NCI-H2171 treated with DMSO at 0.1 percent for 48 hours (cell line): ENCODE measurements at places on chromosomes 7 and 10.
A peak's percentile ranks its signal among the peaks of the same experiment; 100 is the strongest.

GRCh38 chr7:98133621-98134303 is 27.1 kb downstream of the LMTK2 start:
- DNase-seq = no peak

GRCh38 chr7:112202816-112203215 is 3.4 kb downstream of the DOCK4 start:
- peak; percentile 41 for DNase-seq

- DNase-seq = no peak
Measured at GRCh38 chr7:80335511-80336231, 176.2 kb downstream of the GNAT3 start.

- peak; percentile 15 for DNase-seq
Measured at GRCh38 chr10:43407148-43407575, 1.8 kb downstream of the HNRNPF start.

- no peak for DNase-seq
Measured at GRCh38 chr7:96995406-96996110, 9.8 kb upstream of the DLX6 start.

DNA sequence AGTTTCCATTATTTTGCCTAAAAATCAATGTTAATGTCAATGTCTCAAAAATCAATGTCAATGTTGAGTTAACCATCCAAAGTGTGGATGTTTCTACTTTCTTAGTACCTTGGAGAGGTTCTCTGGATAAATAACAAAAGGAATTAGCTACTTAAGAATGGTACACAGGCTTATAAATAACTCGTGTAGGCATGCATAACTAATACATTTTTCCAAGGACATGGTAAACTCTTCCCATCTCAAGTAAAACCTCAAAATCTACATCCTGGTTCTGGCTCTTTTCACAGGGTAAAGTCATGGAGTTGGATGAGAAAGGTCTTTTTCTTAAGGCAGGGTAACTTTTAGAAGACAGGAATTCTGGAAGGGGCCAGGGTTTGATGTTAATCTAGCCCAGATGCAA is 59.9 kb downstream of the CAV1 start:
- DNase-seq = no peak

GRCh38 chr7:131769241-131769640 is 212.8 kb upstream of the PODXL start:
- no peak for DNase-seq

GRCh38 chr7:103499976-103500375 is 54.0 kb upstream of the SLC26A5 start:
- no peak for DNase-seq

DNA sequence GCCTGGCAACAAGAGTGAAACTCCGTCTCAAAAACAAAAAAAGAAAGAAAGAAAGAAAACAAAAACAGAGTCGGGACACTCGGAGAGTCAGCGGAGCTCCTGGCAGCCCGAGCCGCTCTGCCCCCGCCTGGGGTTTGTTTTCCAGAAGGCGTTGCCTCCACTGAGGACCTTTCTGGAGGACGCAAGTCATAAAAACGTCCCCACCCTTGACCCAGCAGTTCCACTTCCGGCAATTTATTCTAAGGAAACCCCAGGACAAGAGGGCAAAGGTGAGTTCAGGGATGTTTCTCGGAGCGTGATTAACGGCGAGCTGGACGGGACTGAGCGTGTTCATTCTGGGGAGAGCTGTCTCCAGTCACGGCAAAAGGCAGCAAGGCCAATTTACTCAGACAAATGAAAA is 27.0 kb upstream of the SUN1 start:
- no peak for DNase-seq

- no peak for DNase-seq
Measured at GRCh38 chr10:58963101-58963534, 213.3 kb upstream of the PHYHIPL start.

DNA sequence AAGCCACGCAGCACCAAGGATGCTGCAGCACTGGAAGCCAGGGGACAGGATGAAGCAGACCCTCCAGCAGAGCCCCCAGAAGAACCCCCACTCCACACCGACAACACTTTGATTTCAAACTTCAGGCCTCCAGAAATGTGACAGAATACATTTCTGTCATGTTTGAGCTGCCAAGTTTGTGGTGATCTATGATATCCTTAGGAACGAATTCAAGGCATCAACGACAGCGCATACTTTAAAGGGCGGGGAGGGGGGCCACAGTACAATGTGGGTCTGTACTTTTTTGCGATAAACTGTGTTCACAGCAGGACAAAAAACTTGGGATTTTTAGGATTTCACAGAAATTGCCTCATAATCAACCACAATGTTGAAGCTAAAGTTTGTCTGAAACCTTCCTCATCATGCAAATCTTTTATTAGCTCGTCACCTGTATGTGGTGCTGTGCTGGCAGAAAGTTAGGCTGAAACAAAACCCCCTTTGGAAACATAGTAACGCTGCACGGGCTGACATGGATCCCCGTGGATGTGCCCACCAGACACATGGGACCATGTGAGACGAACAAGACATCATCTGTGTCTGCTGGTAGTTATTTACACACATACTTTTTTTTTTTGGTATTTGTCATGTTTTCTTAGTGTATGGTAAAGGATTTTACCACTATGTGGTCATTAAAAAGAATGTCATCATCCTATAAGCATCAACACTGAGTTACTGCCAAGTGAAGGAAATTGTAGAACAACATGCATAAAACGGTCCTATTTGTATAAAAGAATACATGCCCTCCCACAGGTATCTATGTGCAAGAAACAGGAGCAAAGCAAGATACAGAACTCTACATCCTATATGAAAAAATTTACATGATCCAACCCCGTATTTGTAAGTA is 113.3 kb upstream of the AFAP1L2 start:
- no peak for DNase-seq

GRCh38 chr10:35232527-35232926 is 103.8 kb upstream of the CCNY start:
- peak; percentile 13 for DNase-seq

- DNase-seq = no peak
Measured at GRCh38 chr7:157521752-157522151, 184.9 kb downstream of the DNAJB6 start.

GRCh38 chr10:16943295-16944285 is 126.4 kb upstream of the RSU1 start:
- no peak for DNase-seq

DNA sequence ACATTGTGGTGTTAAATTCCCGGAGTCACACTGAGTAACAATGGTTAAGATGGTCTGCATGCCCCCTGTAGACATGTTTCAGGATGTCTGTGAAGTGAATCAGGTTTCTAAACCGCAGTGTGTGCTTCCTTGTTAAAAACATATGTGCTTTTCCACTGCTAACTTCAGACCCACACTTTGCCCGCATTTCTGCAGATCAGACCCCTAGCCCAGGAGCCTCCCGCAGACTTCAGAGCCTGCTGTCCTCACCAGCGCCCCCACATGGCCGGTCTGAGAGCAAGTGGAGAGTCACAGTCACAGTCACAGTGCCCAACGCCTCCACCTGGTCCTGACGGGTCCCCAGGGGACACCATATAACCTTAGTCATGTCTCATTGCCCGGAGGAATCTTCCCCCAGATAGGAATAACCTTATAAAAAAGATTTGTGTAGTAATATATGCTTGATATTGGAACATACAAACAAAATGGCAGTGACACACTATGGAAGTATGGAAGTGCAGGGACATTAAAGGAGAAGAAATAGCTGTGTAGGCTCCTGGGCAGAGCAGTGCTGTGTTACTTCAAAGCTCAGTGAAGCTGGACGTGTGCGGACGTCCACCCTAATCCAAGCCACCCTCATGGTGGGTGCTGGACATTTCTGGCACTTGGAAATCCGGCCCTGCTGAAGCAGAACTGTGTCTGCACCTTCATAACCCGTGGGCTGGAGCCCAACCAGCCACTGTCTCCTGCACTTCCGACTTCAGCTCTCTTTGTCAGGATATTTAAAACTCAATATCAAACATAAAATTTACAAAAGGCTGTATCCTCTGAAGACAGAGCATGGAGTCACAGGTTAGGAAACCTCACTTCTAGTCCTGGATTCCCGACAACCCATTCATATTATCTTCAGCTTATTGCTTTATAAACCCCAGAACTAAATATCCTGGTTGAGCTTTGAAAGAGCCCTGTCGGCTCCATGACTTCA is 29.0 kb downstream of the GSTO2 start:
- no peak for DNase-seq

GRCh38 chr10:108808228-108808627 is 1115.1 kb downstream of the XPNPEP1 start:
- DNase-seq = no peak

GRCh38 chr10:113236998-113237397 is 287.0 kb downstream of the TCF7L2 start:
- DNase-seq = no peak

DNA sequence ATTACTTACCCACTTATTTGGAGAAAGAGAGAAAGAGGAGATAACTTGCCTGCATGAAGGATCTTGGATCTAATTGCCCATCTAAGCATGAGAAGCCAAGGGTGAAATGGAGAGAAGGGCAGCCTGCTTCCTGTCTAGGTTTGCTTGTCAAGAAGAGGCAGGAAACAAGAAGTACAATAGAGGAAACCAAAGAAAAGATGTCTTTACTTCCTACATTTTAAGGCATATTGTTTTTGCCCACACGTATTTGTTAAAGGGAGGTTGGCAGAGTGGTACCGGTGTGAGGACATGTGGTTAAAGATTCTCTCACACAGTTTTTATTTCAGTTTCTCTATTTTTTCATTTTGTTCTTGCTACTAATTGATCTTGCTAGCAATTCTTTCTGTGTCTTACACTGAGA is 6.0 kb upstream of the TAS2R38 start:
- DNase-seq = no peak

DNA sequence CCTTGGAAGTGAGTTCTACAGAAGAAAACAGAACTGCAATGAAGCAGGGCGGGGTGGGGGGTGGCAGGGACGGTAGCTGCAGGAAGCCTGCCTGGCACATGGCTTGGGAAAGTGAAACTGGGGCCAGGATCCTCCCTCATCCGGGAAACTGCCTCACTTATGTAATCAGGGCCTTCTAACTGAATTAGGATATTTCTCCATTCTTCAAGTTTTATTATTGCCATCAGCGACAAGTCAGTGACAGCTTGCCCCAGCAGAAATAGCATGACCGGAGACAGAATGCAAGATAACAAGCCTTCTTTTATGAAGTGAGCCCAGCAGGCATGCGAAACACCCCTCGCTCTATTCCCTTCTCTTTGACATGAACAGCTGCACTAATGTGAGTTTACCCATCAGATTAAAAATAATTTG is 77.5 kb upstream of the CACUL1 start:
- peak; percentile 35 for DNase-seq

- DNase-seq = no peak
Measured at GRCh38 chr10:34960983-34961382, 129.2 kb downstream of the CUL2 start.

DNA sequence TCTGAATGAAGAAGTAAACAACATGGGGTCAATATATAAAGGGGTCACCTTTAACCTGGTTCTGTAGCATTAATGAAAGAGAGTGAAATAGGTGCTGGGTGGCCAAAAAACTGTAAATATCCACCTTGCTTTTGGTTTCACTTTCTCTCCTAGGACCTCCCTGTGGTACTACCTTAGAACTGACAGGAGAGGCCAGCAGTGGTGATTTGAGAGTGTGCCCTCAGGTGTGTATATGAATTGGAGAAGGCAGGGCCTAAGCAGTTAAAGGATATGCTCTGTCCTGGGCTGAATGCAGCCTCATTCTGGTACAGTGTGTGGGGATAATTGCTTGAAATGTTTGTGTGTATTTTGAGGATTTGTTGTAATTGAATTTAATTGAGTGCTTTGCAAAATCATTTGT is 62.0 kb downstream of the BBS9 start:
- DNase-seq = no peak

DNA sequence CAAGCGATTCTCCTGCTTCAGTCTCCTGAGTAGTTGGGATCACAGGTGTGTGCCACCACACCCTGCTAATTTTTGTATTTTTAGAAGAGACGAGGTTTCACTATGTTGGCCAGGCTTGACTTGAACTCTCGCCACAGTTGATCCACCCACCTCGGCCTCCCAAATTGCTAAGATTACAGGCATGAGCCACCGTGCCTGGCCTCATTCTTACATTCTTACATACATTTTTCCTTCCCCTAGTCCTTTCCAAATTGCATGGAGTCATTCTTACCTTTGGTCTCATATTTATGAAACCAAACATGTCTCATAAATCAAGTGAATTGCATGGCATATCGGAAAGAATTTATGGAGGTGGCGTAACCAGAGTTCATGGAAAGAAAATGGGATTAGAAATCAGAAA is 148.5 kb downstream of the ANLN start:
- DNase-seq = no peak

DNA sequence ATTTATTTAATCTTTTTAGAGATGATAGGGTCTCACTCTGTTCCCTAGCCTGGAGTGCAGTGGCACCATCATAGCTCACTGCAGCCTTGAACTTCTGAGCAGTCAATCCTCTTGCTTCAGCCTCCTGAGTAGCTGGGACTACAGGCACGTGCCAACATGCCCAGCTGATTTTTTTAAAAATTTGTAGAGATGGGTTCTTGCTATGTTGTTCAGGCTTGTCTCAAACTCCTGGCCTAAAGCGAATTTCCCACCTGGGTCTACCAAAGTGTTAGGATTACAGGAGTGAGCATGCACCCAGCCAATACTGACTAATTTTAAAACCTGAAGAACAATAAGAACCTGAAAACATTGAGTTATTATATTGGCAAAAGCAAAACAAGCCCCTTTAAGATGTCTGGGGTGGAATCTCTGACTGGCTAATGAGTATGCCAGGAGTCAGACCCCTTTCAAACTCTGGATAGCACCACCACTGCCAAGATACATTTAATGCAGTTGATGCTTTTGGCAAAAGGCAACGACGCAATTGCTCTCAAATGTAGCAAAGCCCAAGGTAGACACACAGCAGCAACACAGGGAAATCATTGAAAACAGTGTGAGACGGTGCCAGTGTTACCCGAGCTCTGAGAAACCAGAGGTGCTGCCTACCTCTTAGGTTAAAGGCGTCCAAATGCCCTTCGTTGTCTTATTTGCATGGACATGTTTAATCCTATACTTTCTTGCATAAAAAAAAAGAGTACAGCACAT is 40.7 kb upstream of the TOMM7 start:
- DNase-seq = no peak

- no peak for DNase-seq
Measured at GRCh38 chr7:147146169-147146568, 1029.6 kb downstream of the CNTNAP2 start.

DNA sequence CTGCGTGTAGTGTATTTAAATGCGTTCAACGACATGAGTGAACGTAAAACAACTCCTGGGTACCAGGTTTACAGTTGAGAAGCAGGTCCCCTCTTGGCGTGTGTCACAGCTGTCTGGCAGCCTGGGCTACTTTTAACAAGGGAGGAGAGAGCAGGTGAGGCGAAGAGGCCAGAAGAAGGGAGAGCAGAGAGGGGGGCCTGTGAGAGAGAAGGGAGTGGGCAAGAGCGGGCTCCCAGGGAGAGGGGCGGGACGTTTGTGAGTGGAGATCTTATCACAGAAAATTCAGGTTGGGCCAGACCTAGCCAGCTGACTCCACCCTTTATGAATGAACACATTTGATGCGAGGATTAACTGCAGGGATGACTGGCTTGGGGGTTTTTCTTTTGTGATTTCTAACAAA is 154.0 kb downstream of the CAMK1D start:
- peak; percentile 87 for DNase-seq

GRCh38 chr10:72601144-72601543 is 24.7 kb downstream of the MICU1 start:
- DNase-seq = no peak
